ENCODE measurements at places on chromosomes 16 and 17.

- DNase-seq, result no peak
Observed at GRCh38 chr17:58694302-58694701, 1.9 kb downstream of the RAD51C start.

DNA sequence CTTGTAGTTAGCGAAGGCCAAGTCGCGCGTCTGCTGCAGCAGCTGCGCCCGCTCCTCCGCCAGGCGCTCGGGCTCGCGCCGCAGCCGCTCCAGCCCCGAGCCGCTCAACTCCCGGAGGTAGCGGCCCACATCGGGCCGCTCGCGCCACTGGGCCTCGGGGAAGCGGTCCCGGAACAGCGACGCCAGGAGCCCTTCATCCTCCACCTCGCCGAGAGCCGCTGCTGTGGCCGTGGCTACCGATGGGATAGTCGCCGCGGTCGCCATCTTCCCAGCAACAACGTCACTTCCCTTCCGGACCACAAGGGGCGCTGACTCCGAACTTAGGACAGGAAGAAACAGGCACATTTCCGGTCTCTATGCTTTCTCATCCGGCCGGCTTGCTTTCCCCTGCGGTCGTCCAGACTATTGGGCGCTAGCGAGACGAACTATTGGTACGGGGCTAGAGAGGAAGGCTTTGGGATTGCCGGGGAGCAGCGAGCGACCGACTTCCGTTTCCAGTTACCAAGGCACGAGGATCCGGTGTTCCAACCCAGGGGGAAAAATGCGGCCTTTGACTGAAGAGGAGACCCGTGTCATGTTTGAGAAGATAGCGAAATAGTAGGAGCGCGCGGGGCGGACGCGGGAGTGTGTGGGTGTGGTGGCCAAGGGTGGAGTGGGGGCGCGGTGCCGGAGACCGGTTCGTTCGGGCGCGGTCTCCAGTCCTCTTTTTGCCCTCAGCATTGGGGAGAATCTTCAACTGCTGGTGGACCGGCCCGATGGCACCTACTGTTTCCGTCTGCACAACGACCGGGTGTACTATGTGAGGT lies at the start of the genes COG8 and NIP7:
COG8 (minus strand) TSS at position 276 of the 806 bp plus-strand sequence; CDS start at position 264, 12 bp downstream.
NIP7 (plus strand) TSS at position 484 of the 806 bp plus-strand sequence; CDS start at position 542, 58 bp downstream.
- peak; percentile 97 for DNase-seq

DNA sequence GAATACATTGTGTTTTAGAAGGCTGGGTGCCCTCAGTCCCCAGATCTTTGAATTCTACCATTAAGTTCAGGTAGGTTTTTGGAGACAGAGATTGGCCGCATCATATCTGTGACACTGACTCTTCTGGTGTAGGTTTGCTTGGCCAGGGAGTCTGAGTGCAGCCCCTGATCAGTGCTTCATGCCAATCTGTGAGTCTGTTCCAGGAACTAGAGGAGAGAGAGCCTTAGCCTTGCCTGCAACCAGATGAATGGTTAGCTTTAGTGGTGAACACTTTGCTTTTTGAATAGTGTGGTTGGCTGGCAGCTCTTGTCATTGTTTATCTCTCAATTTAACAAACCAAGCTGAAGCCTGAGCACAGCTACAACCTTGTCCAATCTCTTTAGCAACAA lies 87.8 kb downstream of the PLXDC1 start:
- DNase-seq, result no peak

GRCh38 chr17:78781104-78781892 lies 775 bp downstream of the CYTH1 start:
- DNase-seq, result no peak

GRCh38 chr16:3027983-3028715 lies 4.3 kb downstream of the THOC6 start:
- DNase-seq, result peak; percentile 86

- DNase-seq, result no peak
Observed at GRCh38 chr17:2259769-2260536, 43.6 kb downstream of the SMG6 start.

GRCh38 chr16:88827727-88828126 lies 16.0 kb upstream of the APRT start:
- DNase-seq, result no peak

- DNase-seq, result peak; percentile 41
Observed at GRCh38 chr16:30354423-30355143, 525 bp downstream of the CD2BP2 start.

DNA sequence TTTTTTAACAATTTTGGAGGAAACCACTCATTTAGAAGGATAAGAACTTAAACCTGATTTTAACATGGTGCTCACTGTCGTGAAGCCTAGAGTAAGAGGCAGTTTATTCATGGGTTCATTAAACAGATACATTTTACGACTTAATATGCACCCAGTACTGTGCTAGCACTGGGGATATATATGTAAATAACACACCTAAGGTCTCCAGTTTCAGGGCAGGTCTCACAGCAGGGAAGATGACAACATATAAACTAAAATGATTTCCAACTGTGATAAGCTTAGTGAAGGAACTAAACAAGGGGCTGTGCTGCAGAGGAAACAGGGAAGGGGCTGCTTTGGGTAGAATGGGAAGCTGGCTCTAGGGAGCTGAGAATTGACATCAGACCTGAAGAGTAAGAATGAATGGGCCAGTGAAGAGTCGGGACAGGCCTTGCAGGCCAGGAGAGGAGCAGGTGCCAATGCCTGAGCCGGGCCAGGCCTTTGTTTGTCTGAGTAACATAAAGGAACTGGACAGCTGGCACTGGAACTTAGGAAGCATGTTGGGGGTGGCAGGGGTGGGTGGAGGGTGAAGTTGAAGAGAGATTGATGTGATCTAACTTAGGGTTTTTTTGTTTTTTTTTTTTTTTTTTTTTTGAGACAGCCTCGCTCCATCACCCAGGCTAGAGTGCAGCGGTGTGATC lies 12.1 kb downstream of the NT5M start:
- DNase-seq, result no peak

GRCh38 chr16:4678596-4678995 lies 14.8 kb upstream of the NUDT16L1 start:
- DNase-seq, result no peak

DNA sequence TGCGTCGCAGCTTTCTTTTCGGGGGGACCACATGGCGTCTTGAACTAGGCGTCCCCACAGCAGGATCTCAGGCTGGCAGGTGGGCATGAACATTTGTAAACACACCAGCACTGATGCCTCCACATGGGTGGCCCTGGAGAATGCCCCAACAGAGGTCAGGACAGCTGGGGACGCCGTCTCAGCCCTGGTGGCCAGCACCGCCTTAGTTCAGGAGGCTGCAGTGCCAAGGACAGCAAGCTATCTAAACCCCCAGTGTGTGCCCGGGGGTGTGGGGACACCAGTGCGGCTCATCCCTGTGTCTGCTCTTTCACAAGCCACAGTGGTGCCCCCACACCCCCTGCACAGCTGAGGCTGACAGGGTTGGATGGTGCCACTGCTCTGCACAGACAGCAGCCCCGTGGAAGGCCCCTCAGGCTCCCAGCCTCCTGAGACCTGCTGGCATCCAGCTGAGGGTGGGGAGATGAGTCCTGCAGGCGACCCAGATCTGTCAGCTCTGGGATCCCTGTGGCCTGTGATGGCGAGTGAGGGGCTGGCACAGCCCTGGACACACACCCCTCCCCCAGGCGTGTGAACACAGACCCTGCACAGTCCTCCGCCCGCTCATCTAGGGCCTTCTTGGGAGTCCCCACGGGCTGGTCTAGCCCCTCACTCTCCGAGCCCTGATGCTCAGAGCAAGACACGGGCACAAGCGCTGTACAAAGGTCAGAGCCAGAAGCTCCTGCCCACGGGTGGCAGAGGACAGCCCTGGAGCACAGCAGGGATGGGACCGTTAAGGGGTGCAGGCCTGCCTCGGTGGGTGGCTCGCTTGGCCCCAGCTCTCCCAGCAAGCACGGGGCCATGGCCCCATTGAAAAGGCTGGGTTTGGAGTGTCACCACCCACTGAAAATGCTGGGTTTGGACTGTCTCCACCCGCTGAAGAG lies 10.7 kb downstream of the FSCN2 start:
- no peak for DNase-seq

DNA sequence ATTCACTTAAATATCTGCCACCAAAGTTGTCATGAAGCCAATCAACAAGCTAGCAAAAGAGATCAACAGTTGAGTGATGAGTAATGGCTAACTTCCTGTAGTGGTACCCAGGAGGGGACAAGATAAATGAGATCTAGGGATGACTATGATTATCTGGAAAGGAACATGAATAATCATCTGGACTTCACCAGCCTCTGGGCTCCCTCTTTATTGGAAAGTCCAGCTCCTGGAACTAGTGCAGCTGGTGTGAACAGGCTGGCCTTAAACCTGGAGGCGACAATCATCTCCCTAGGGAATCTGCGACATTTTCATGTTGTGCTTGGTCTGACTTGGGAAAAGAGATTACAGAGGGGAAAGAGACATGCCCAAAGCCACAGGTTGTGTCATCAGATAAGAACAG lies 518.6 kb downstream of the GRIN2A start:
- no peak for DNase-seq
